ENCODE measurements at places on chromosomes 5 and 9.

DNA sequence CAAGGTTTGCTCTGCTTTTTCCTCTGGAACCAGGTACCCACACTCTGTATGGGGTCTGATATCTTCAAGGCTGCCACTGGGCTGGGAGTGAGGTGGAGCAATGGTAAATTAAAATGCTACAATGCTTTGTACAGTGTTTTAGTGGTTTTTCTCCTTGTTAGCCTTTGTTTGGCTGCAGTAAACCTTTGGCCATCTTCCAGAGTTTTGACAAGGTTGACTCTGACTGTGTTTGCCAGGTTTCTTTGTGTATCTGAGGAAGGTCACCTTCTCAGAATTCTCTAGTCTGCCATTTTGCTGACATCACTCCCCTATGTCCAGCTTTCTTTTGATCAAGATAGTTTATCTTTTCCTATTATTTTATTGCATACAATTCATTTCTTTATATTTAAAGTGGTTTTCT is 11.2 kb downstream of the SPATA31D1 start:
- DNase-seq, result no peak

GRCh38 chr9:86637515-86637914 is 283.3 kb upstream of the TUT7 start:
- no peak for DNase-seq

DNA sequence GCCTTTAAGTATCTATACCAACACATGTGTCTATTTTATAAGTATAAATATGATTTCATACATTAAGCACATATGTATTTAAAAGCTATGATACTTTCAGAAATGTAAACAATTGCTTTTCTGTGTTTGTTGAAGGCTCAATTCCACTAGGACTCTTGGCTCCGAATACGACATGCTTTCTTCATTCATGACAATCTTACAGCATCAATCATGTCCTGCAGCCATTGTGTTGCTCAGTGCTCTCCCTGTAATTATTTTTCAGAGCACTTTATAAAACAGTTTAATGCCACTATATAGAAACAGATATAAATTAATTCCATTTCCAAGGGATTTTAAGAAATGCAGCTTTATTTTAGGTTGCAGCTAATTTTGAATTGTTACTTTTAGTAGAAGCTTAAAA is 167.3 kb downstream of the TAF11L14 start:
- no peak for DNase-seq

DNA sequence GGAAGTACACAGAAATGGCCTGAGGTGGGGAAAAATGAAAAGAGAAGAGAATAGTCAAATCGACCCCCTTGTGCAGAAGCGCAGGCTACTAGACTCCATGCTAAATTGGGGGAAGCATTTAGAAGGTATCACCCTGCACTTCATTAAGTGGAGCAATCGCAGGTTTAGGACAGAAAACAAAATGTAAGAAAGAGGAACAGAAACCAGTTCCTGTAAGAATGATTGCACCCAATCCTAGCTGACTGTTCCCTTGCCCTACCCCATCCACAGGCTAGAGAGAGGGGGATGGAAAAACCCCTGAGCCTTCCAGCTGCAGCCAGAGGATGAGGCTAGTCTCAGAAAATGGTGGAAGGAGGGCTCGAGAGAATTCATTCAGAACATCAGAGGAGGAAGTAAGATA is 23.9 kb upstream of the PPP1R2B start:
- no peak for DNase-seq

DNA sequence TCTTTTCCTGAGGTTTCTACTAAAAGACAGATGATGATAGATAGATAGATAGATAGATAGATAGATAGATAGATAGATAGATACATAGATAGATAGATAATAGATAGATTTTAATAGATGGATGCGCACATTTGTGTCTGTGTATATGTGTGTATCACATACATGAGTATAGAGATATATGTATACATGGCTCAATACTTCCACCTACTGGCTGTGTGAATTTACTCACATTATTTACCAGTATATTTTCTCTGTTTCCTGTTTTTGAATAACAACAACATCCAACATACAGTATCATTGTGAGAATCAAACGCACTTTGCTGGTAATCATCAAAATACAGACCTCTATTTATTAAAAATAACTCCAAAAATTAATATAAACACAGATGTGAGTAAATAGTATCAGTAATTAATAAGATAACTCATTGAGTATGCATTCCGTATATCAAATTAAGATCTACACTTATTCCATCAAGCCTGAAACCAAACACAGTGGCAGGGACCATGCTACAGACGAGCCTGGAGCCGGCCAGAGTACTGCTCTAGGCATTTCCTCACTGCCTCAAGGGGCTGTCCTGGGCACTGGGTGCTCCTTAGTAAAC is 338.0 kb downstream of the SEMA5A start:
- DNase-seq, result no peak

DNA sequence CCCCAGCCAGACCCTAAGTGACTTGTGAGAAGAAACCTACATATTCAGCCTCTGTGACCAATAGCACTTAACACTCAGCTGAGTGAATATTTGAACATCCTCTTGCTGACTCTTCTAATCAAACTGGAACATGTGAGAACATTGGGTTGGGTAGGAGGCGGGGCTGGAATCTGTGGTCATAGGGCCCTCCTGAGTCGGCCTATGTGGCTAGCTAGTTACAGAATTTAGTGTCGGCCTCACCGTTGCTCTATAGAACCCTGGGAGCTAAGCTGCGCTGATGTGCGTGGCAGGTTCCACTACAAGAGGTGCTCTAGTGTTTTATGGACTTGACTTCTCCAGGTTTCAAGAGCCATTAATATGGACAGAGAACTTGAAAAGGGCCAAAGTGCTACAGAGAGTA is 138.8 kb downstream of the DROSHA start:
- no peak for DNase-seq

GRCh38 chr5:115586525-115587146 is 15.6 kb downstream of the TICAM2 start:
- no peak for DNase-seq

- DNase-seq, result no peak
These were observed 39.4 kb downstream of the RNF44 start for GRCh38 chr5:176497852-176498251.

GRCh38 chr5:152070591-152070990 is 145.9 kb upstream of the GLRA1 start:
- no peak for DNase-seq

DNA sequence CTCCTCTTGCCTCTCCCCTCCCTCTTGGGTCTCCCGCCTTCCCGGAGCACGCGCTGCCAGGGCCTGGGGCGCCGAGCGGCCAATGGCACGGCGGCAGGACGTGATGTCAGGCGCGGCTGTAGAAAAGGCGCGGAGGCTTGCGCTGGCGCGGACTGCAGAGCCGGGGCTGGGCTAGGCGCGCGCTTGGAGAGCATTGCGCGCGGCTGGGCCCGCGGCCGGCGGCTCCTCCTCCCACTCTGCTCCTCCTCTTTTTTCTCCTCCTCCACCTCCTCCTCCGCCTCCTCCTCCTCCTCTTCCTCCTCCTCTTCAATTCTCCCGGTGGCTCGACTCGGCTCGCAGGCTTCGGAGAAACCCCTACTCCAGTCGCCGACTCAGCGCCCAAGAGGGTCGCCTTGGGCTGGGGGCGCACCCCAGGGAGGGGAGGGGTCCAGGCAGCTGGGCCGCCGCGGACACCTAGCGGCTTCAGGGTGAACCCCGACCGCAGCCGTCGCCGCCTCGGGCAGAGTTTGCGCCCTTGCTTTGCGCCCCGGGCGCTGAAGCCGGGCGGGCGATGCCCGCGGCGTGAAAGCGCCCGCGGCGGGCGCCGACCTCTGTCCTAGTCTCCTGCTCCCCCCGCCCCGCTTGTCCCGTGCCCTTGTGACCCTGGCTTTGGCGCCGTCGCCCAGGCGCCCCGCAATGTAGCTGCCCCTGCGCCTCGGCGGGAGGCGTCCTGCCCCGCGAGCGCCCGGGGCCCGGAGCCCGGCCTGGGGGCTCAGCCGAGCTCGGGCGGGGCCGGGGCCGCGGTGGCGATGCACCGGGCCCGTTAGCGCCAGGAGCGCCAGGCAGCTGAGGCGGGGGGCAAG is at the start of gene LHX2:
Gene LHX2 (plus strand): TSS at position 309 of the 842 bp plus-strand sequence. CDS start 581 bp downstream, outside the sequence.
- no peak for DNase-seq

DNA sequence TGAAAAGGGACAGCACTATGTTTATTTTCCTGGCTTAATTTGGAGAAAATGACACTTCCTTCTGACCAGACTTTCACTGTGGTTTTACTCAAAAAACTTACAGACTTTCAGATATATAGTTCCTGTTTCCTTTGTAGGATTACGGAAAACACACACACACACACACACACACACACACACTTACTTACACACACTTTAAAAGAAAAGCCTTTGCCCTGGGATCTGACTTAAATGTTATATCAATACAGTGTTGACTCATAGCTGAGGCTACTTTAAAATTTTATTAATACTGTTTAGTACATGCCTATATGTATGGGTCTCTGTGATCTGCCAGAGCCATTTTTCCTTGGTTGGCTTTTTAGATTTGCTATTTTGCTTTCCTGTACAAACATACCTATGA is 758.3 kb downstream of the DNAH5 start:
- DNase-seq, result no peak

- DNase-seq, result no peak
These were observed 270.7 kb upstream of the PAPPA start for GRCh38 chr9:115882911-115883310.

DNA sequence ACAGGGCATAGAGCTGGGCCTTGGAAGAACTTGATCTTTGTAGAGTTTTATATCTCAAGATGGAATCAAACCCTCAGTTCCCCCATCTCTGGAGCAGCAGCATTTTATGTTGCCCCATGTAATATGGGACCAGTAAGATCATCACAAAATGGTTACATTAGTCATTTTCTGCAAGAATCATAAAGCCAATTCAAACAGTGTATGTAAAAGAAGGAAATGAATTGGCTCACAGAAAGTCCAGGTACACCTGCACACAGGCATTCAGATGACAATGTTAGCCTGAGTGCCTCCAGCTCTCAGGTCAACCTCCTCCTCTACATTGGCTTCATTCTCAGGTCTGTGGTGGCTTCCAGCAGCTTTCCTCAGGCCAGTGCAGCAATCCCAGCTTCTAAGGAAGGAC is 35.1 kb downstream of the CYFIP2 start:
- no peak for DNase-seq

DNA sequence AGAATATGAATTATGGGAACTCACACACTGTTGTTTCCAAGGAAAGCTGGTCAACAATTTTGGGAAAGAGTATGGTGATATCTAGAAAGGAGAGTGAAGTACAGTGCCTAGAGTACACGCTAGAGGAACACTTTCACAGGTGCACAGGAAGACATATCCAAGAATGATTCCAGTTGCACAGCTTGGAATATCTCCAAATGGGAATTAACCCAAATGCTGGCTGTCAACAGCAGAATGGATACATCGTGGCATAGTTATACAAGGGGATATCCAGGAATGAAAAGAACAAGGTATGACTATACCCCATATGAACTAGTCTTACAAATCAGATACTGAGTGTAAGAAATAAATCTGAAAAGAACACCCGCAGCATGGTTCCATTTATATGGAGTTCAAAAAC is 231.3 kb downstream of the FSTL4 start:
- DNase-seq, result no peak

GRCh38 chr9:3502560-3503398 is 23.0 kb downstream of the RFX3 start:
- DNase-seq, result no peak

GRCh38 chr9:99964336-99964735 is 57.9 kb downstream of the STX17 start:
- no peak for DNase-seq

DNA sequence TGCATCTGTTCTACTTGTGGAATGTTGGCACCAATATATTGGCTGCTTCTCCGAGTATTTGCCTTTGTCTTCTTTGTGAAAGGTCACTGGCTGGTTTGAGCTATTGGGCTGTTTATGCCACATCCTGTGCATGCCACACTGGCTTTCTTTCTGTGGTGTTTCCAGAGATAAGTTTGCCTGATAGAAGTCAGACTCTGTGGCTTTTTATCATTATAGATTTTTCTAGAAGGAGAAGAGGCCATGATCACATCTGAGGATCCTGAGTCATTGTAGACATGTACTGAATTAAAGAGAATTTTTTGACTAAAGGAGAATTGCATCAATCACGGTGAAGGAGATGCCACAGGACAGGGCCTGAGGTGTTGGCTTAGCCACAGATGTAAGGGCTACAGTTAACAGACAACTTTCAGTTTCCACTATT is 26.5 kb upstream of the CDKN2B start:
- no peak for DNase-seq

- no peak for DNase-seq
These were observed 16.6 kb downstream of the HK3 start for GRCh38 chr5:176882567-176882903.

- DNase-seq, result no peak
These were observed 165.0 kb downstream of the FBXL7 start for GRCh38 chr5:15664961-15665360.

GRCh38 chr5:66634601-66635000 is 38.4 kb downstream of the MAST4 start:
- DNase-seq, result no peak

- no peak for DNase-seq
These were observed 204.2 kb upstream of the PTGER4 start for GRCh38 chr5:40475561-40475960.

DNA sequence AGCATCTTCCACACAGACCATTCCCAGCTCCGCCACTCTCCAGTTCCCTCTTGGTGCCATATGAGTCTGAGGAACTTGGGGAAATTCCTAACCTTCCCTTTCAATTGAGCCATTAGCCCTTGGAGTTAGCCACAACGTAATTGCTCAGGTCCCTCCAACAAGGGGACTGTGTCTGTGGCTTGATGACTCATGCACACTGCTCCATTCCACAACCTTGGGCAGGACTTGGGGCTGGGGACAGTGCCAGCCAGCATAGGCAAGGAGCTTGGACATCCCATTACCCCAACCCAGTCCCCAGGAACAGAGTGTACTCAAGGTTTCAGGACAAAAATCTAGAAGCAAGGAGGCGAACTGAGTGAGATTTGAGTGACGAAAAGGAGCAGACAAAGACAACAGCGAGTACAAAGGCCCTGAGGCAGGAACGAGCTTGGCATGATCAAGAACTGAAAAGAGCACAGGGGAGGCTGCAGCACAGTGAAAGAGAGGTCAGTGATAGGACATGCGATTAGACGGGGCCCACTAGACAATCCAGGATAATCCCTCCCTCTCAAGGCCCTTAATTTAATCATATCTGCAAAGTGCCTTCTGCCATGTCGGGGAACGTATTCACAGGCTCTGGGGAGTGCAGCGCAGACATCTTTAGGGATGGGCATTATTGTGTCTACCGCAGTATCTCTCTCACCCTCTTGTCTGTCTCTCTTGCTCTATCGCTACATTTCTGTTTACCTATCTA is 16.0 kb upstream of the JADE2 start:
- DNase-seq, result no peak

- no peak for DNase-seq
These were observed 149.0 kb upstream of the FST start for GRCh38 chr5:53331463-53331862.

- no peak for DNase-seq
These were observed 9.6 kb upstream of the KIF27 start for GRCh38 chr9:83930881-83931280.

GRCh38 chr5:35233601-35234000 is 3.3 kb upstream of the PRLR start:
- no peak for DNase-seq

DNA sequence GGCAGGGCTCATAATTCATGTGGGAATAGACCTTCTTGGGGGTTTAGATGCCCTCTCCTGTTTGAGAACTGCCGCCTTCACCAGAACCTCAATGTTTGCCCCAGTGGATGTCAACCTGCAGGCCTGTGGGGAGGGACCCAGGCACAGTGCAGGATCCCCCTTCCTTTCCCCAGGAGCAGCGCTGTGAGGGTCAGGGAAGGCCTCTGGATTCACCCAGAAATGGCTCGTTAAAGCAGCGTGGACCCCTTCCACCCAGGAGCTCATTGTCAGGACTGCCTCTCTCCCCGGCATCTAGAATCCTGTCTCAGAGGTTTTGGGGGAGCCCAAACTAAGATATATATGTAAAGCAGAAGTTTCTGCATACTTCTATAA is 188.3 kb downstream of the GADD45G start:
- no peak for DNase-seq

Measured in thoracic aorta (tissue), 2 donors.